Glomerular endothelial cell (primary cell): ENCODE measurements at places on chromosomes 4 and X. TPM values are rescaled to one million over a fixed set of nuclear protein-coding genes. Genes with fewer than 3 reads are reported as not detected.

DNA sequence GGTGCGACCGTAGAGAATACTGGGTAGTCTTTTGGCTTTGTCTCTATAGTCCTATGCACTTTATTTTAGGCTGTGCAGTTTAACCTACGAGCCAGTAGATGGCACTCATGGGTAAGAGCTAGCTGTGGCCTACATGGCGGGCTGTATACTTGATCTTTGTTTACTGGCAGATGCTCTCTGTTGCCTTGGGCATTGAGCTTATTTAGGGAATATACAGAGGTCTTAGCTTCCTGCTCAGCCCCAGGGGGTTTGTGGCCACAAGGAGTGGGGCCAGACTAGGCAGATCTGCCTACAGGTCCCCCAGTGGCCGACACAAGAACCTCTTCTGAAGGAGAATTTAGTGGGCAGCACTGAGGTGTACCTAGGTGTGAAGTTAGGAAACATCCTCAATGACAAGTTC lies 227.6 kb upstream of the HDX start:
- DNase-seq = no peak

- no peak for DNase-seq
Measured at GRCh38 chr4:150765216-150765615, 183.3 kb downstream of the MAB21L2 start.

Gene UBA6
- total RNA-seq = 33.4 and 73.7 TPM in 2 replicates

GRCh38 chr4:157576671-157577217 lies 356.2 kb downstream of the GRIA2 start:
- DNase-seq = no peak

- no peak for DNase-seq
Measured at GRCh38 chrX:111100191-111100590, 4.2 kb downstream of the PAK3 start.
